ENCODE measurements at places on chromosomes 7 and 10. TPM values are rescaled to one million over a fixed set of nuclear protein-coding genes. Genes with fewer than 3 reads are reported as not detected.

- H3K27ac ChIP-seq: peak overlapping the region; percentile 99
- H3K36me3 ChIP-seq: peaks cover 21% of the 10 kb centered on the region
- H3K4me3 ChIP-seq: peak overlapping the region; percentile 92
- no peaks in the 10 kb centered on the region for H3K27me3 ChIP-seq
- no peak for DNase-seq
Measured at GRCh38 chr10:73167458-73167782, 388 bp downstream of the ECD start.

DNA sequence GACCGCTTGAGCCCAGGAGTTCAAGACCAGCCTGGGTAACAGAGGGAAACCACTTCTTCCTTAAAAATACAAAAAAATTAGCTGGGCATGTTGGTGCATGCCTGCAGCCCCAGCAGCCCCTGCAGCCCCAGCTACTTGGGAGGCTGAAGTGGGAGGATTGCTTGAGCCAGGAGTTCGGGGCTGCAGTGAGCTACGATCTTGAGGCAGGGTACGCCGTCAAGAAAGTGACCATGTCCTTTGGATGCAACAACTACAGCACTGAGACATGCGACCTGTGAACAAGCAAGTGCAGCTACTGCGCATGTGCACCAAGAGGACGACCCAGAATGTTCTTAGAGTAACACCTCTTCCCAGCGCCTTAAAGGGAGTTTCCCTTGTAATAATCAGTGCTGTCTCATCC is 66.6 kb upstream of the ZNF479 start:
- H3K27me3 ChIP-seq: no peaks in the 10 kb centered on the region
- H3K4me1 ChIP-seq: no peaks in the 10 kb centered on the region
- no peak for DNase-seq

- H3K4me3 ChIP-seq: no peak overlapping the region
- no peak for DNase-seq
- peaks cover 8% of the 10 kb centered on the region for H3K4me1 ChIP-seq
- no peak overlapping the region for H3K27ac ChIP-seq
Measured at GRCh38 chr10:102674566-102674965, 30.3 kb downstream of the TRIM8 start.

- H3K4me1 ChIP-seq: no peaks in the 10 kb centered on the region
- no peak overlapping the region for H3K4me3 ChIP-seq
Measured at GRCh38 chr10:78794736-78795455, 273.9 kb upstream of the ZMIZ1 start.

DNA sequence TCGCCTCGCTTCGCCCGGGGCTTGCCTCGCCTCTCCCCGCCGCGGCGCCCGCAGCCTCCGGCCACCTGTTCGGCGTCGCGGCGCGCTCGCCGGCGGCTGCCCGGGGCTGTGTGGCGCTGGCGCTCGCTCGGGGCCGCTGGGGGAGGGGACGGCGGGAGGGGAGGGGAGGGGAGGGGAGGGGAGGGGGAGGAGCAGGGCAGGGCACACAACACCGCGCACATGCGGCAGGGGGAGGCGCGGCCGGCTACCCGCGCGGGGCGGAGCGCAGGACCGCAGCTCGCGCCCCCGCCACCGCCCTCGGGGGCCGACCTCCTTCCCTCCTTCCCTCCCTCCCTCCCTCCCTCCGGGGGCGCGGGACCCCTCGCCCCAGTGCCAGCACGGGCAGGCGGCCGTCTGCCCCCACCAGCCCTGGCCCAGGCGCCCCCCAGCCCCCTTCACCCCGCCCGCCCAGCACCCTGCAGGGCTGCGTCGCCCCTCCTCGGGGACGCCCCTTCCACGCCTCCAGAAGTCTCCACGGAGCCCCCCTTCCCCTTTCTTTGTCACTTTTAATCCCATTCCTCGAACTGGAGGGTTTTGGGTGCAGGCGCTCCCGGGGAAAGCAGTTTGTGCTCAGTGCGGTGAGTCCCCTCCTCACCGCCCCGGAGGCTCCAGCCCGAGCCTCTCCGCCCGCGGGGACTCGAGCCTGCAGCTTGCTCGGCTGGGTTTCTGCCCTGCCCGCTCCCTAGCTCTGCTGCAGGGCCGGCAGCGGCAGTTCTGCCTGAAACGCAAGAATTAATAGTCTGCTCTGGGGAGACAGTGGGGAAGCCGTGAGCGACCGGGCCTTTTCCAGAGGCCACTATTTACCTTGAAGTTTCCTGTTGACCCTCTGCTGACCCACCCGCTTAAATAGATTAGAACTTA is at the start of gene PARD3:
Gene PARD3 (minus strand): TSS at position 112 of the 900 bp plus-strand sequence. CDS start 301 bp downstream, outside the sequence.
- no peaks in the 10 kb centered on the region for H3K27me3 ChIP-seq
- H3K4me3 ChIP-seq: peak within 1 kb of the TSS; percentile 83
- H3K4me1 ChIP-seq: peaks cover 34% of the 10 kb centered on the region
- H3K27ac ChIP-seq: peak within 1 kb of the TSS; percentile 75

DNA sequence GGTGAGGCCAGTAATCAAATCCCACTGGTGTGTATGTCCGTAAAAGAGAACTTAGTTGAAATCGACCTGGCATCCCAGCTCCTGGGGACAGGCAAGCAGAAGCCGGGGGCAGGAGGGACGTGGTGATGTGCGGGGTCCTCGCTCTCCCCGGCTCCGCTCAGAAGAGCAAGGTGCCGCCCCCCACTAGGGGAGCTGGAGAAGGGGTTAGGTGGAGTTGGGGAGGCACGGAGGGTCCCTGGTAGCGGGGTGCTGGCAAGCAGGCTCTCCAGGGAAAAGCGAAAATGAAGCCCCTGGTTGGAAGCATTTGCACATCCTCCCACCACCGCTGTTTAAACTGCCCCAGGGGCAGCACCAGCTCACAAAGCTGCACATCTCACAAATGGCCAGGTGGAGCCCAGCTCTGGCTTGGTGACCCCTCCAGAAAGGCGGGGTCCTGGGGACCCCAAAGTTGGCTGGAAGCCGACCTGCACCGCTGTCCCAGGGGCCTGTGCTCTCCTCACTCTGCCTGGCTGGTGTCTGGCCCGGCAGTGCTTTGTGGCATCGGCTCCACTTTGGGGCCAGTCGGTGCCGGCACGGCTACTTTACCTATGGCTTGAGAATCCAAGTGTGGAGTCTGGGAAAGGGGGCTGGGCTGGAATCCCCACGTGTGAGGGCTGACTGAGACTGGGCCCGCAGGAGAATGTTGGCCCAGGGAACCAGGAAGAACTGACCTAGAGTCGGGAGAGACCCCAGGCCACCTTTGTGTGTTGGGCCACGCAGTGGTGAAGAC is 2.9 kb upstream of the CFAP46 start:
- H3K27me3 ChIP-seq: peaks cover 15% of the 10 kb centered on the region
- no peak for DNase-seq
- H3K4me3 ChIP-seq: no peak overlapping the region
- H3K27ac ChIP-seq: no peak overlapping the region
- H3K36me3 ChIP-seq: peaks cover 5% of the 10 kb centered on the region

- no peak for DNase-seq
- peaks cover 35% of the 10 kb centered on the region for H3K36me3 ChIP-seq
- no peaks in the 10 kb centered on the region for H3K27me3 ChIP-seq
- H3K4me1 ChIP-seq: peaks cover 21% of the 10 kb centered on the region
- no peak overlapping the region for H3K4me3 ChIP-seq
Measured at GRCh38 chr7:5431560-5432015, 8.0 kb upstream of the TNRC18 start.

The DNAJC9 gene
- 35.1 TPM for total RNA-seq

The SFTPA1 gene
- total RNA-seq: not detected

DNA sequence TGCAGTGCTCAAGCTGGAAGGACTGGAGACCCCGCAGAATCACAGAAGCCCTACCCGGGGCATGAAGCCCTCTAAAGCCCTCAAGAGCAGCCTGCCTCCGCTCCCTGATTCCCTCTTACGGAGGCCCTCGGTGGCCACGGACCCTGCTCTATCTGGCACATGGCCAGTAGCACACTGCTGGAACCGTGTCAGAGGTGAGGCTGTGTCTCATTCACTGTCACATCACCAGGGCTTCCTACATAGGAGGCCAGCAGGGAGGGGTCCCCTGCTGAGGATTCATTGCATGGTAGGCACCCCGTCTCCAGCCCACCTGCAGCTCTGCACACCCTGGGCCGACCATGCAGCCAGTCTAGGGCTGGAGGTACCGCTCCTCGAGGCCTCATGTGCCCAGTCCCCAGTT is 259.2 kb downstream of the TNS3 start:
- peaks cover 48% of the 10 kb centered on the region for H3K36me3 ChIP-seq
- no peak for DNase-seq
- H3K4me1 ChIP-seq: no peaks in the 10 kb centered on the region
- no peak overlapping the region for H3K27ac ChIP-seq

All from MCF 10A (cell line).